Stimulated activated CD8-positive, alpha-beta memory T cell treated with anti-CD3 and anti-CD28 coated beads, Interleukin-7, amount 100 ng/mL, for 24 hours (primary cell): ENCODE measurements at places on chromosomes 5 and 9.

- no peak for DNase-seq
Observed at GRCh38 chr9:127452691-127453090, 1.4 kb downstream of the LRSAM1 start.

DNA sequence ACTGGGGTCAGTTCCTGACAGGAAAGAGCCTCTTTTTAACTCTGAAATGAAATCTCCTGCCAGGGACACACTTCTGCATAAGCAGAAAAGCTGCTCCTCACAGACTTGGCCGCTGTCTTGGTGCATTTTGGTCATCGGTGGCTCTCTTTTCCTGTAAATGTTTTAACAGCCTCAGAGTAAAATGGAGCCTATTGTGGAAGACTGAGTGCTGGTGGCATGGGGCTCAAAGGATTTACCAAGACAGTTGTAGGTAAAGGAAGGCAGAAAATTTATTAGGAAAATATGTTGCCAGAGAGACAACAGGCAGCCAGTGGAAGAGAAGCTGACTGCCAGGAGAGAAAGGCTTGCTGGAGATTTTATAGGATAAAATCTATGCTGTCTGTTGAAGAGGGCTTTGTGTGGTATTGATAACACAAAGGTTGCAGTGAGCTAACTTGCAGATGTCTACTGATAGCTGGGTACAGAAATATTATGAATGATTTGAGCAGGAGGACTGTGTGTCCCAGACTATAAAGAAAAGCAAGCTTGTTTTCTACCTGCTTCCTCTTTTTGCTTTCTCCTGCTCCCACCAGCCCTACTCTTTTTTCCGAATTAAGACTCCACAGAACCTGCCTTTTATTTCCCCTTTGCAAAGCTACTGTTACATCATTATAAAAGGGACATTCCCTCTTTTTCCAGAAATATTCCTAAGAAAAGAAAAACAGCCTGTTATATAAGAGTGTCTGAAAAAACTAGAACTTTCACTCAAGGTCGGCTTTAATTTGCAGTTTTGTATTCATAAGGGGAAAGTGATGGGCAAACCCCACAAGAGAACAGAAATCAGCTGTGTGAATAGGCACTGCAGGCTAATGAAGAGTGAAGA is 27.9 kb upstream of the IFNA14 start:
- DNase-seq: no peak

- no peak for DNase-seq
Observed at GRCh38 chr5:149188383-149188782, 47.1 kb downstream of the ABLIM3 start.

- no peak for DNase-seq
Observed at GRCh38 chr9:101073122-101073521, 44.6 kb downstream of the PLPPR1 start.

- DNase-seq: no peak
Observed at GRCh38 chr5:91381239-91381773, 1.8 kb downstream of the ARRDC3 start.

- DNase-seq: no peak
Observed at GRCh38 chr5:145811834-145812625, 23.1 kb downstream of the PRELID2 start.

GRCh38 chr5:42583322-42583721 is 160.1 kb downstream of the GHR start:
- DNase-seq: no peak

DNA sequence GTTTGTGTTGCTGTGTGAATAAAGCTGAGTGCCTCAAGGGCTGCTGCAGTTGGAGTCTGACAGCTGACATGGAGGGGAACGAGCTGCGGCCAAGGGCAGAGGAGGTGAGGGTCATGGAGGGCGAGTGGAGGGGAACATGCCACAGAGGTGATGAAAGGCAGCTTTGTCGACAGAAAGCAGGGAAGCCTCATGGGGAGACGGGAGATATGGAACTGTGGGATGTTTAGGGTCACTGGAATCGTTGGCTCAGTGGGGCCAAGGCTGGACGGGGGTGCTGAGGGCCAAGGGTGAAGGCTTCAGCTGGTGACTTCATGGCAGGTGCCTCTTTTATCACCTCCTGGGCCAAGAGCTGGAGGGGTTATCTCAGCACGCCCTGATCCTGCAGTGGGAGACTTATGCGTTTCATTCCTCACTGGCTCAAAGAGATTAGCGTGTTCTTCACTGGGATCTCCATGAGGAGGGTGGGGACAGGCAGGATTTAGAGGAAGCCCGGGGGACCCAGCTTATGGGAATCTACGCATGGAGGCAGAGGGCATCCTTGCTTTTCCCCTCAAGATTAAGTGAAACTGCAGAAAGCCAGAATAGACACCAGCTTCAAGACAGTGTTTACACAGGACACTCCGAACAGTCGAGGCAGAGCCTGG is 42.2 kb downstream of the FAM240B start:
- DNase-seq: no peak

DNA sequence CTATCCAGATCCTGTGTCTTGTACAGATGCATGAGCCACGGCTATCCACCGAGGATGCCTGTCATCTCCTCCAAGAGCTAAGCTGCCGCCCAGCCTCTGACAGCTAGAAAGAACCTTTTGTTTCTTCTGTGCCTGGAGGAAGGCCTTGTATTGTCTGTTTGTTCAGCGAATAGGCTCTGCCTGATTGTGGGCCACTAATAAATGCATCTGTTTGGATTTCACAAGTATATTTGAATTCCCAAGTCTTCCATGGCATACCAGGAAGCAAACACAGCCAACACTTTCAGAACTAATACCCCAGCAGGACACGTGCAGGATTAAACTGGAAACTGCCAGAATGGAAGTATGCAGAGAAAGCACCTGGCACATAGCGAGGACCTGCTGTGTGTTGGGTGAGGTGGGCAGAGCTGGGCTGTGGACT is 92.7 kb upstream of the NEURL1B start:
- no peak for DNase-seq

DNA sequence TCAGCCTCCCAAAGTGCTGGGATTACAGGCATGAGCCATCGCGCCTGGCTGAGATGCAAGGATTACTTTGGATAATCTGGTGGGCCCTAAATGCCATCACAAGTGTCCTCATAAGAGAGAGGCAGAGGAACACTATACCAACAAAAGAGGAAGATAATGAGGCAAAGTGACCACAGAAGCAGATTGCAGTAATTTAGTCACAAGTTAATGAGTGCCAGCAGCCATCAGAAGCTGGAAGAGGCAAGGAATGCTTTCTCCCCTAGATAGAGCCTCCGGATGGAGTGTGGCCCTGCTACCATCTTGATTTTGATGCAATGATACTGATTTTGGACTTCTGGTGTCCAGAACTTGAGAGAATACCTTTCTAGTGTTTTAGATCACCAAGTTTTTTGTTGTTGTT is 122.3 kb downstream of the SPATA31D1 start:
- DNase-seq: no peak

DNA sequence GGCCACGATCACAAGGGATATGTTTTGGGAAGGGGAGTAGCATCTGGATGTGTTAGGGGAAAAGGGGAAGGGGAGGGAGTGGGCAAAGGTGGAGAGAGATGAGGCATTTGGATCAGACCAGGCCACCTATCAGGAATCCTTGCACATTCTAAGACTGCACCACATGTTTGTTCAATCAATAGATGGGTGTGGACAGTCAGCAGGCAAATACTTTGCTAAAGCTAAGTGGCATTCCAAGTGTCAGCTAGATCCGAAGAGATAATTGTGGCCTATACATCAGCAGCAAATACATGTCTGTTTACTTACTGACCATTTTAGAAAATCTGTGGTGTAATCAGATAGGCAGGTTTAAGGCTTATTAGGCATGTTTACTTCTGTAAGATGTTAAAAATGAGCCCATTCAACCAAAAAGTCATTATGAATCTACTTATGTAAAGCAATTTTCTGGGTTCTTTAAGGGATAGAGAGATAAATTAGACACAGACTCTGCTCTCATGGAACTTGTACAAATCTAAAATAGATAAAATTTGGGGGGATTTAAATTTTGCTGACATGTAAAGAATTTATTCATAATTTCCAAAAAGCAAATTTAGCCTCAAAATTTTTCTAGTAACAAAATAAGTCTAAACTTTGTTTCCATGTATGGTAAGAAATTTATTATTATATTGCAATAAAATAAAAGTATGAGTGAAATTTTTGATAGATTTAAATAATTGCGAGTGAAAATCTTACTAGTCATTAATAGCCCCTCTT is 107.3 kb downstream of the SNCAIP start:
- no peak for DNase-seq

- DNase-seq: no peak
Observed at GRCh38 chr5:151581812-151582583, 9.1 kb downstream of the FAT2 start.

DNA sequence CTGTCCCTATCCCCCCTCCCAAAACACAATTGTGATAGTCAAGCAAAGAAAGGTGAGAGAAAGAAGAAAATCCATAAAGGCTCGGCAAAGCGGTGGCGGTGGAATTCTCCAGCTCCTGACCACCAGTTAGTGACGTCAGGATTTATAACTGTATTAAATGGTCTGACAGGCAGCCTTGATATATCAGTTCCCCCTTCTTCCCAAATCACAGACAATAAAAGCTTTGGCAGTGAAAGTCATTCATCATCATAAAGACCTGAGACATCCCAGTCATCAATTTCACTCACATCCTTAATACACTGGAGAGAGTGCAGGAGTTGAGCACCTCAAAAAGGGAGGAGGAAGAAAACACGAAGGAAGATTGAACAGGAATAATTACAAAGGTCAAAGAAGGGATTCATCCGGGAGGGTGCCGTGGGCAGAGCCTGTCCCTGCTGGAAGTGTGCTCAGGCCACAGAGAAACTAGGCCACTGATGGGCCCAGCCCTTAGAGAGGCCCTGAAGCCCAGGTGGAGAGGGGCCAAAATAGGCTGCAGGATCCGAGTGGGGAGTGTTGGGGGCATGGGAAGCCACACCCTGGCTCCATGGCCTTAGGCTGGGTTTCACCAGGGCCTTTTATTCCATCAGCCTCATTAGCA is 131.9 kb downstream of the PAX5 start:
- no peak for DNase-seq

DNA sequence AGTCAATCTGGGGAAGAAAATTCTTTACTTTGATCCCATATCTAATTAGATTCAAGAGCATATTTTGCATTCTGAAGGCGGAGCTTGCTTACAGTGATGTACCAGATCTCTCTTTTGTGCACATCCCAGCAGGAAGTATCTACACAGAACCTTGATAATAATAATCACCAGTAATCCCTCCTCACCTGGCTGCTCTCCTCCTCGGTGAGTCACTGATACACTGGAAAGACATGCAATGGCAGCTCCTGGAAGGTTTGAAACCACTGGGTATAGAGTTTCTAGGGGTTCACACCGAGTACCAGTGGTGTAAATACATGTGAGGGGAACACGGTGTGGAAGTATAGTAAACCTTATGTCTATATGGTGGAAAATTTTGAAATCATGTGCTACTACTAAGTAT is 205.5 kb upstream of the TARS1 start:
- DNase-seq: no peak

- DNase-seq: no peak
Observed at GRCh38 chr5:14925326-14925725, 53.7 kb upstream of the ANKH start.

GRCh38 chr5:159849437-159850083 is 66.7 kb upstream of the ADRA1B start:
- no peak for DNase-seq

GRCh38 chr9:133102190-133103021 is 18.6 kb downstream of the RALGDS start:
- no peak for DNase-seq

DNA sequence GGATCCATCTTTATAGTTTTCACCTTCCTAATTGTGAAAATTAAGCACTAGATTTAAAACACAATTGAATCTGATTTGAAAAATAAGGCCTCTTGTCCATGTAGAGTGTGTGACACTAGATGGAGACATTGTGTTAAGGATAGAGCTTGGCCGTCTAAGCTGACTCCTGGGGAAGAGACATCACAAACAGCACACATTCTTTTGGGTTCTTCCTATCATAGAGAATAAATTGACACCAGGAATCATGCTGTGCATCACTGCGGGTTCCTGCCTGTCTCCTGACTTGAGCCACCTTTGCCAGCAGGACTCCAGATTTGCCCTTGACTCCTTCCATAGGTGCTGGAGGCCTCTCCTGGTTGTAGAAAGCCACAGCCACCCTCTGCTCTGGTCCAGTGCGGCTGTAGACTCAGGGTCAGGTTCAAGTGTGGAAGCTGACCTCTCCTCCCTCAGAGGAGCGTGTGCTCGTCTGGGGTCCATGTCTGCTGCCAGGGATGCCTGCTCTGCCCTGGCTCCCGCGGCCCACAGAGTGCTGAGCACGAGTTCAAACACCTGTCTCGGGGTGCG is 11.2 kb downstream of the ROPN1L start:
- DNase-seq: no peak

DNA sequence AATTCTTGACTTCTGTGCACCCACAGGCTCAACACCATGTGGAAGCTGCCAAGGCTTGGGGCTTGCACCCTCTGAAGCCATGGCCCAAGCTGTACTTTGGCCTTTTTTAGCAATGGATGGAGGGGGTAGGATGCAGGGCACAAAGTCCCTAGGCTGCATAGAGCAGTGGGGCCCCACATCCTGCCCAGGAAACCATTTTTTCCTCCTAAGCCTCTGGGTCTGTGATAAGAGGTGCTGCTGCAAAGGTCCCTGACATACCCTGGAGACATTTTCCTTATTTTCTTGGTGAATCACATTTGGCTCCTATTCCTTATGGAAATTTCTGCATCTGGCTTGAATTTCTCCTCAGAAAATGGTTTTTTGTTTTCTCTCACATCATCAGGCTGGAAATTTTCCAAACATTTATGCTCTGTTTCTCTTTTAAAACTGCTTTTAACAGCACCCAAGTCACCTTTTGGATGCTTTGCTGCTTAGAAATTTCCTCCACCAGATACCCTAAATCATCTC is 482.7 kb upstream of the TLE4 start:
- DNase-seq: no peak

DNA sequence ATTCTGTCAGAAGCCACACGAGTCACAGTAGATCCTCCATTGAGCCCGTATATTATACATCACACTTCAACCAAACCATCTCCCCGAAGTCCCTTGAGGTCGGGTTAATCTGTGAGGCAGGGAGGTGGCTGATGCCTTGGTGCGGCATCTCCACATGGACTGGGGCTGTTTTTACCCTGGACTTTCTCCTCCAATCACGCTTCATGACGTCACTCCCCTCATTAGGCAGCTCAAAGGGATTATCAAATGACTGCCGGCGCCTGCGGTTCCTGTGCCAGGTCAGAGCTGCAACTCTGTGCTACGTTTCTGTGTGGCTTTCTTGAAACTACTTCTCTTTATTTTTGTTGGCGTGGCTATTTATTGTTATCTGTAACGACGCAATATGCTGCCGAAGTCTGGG is 53.7 kb downstream of the TMOD1 start:
- no peak for DNase-seq

- DNase-seq: no peak
Observed at GRCh38 chr9:127817881-127818434, 15.3 kb downstream of the FPGS start.
